ENCODE measurements at places on chromosomes 16 and 17.

GRCh38 chr17:82820278-82821251 is 19.3 kb downstream of the ZNF750 start:
- DNase-seq = no peak

DNA sequence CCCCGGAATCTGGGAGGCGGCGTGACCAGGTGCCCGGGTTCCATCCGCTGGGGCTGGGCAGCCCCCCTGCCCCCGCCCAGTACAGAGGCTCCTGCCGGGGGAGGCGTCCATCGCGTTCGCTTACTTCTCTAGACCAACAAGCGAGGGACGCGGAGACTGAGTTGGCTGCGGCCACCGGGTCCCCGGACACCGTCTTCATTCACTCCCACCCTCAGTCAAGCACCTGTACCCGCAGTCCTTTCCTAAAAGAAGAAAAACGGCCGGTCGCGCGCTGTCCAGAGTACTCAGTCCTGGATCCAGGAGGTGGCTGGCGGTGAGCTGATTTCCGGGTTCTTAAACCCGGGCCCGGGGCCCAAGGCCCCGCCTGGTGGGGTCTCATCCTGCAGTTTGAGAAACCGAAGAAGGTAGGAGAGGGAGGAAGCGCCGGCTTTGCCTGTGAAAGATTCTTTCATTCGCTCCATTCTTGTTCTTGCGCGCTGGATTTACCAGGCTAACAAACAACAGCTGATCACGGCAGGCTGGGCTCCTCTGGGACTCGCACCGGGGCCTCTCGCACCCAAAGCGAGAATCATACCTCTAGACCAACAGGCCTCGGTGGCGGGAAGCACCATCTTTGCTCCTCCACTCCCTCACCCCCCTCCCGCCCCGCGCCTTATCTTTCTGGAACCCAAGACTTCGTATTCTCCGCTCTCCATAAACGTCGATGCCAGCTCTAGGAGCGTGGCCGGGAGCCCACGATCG is 17.4 kb upstream of the OR1F1 start:
- DNase-seq = no peak

DNA sequence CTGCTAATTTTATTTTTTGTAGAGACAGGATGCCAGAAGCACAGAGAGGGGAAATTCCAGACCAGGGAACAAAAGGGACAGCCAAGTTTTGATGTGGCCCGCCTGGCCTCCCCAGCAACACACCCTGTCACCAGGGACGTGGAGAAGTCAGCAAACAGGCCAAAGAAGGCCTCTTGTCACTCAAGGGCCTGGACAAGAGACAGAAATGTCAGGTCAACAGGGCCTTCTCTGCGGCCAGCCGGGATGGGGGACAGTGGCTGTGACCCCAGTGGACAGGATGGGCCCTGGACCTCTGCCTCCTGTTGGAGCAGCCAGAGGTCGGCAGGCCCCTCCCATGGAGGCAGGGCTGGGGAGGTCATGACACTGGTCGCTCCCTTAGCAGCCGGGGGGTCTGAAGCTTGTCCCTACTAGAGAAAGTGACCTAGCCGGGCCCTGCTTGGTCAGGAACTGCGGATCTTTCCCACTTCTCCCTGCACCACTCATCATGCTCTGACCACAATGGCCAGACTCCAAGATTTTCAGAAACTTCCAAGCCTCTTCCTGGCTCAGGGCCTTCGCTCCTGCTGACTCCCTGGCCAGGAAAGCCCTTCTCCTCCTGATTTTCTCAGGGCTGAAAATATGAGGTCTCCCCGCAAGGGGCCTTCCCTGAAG is 9.2 kb upstream of the TVP23A start:
- DNase-seq = peak; percentile 41

DNA sequence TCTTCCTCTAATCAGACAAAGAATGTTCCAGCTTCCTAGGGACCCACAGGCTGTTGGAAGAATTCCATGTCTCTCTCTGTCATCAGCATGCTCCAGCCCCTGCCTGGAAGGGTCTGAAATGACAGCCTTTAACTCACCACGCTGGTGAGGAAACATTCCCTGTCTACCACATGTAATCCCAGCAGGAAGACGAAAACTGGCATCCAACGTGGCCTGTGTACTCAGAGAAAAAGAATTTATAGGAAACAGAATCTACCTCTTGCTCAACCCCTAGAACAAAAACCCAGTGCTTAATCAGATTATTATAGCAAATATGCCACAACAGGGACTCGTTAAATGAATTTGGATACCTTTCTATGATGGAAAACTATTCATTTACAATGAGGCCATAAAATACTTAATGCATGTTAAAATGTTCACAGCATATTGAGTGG is 147.3 kb upstream of the FOXF1 start:
- DNase-seq = no peak

- peak; percentile 4 for DNase-seq
These were observed 6.2 kb downstream of the NACA2 start for GRCh38 chr17:61584866-61585265.

DNA sequence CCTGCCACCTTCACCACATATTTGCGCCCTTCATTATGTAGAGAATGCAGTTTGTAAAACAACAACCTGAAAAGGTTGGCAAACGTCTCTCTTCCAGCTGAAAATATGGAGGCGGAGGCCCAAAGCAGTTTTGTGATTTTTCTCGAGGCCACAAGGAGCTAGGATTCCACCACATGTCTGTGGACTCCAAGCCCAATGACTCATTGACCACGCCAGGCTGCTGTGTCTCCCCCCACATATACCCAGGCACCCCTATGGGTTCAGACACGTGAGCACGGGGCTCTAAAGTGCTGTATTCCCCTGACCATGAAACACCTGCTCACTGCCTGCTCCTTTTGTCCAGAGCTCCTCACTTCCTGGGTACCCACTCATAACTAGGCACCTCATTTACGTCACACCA is 121.4 kb upstream of the CDH5 start:
- DNase-seq = no peak

GRCh38 chr17:39281806-39282205 is 56.1 kb upstream of the STAC2 start:
- DNase-seq = no peak

- no peak for DNase-seq
These were observed 22.3 kb downstream of the ERN1 start for GRCh38 chr17:64107500-64108236.

GRCh38 chr17:2233441-2233947 is 70.1 kb downstream of the SMG6 start:
- DNase-seq = peak; percentile 46

DNA sequence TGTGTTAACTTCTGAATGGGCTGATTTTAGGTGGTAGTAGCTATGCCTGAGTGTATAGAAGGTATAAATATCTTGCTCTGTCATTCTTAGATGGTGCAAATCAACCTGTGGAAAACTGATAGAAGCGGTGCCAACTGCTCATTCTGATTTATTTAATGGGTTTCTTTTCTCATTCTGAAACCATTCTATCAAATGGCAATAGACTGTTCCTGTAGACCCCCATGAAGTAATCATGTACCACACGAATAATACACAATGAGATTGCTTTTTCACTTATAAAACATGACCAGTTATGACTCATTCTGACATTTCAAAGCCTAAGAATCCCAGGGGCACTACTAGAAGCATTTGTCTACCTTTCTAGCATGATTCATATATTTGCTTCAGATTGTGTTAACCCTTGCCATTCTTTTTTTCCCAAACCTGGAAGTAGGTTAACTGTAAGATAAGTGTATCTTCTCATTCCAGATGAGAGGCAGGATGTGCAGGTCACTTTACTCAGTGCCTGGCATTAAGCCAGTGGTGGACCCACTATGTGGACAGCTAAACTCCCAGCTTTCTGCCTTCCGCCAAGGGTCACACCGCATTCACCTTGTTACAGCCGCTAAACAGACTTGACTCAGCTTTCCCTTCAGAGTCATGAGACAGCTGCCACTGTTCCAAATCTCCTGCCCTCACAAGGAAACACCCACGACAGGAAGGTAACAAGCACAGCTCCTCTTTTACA is 16.4 kb upstream of the SLC16A11 start:
- DNase-seq = no peak

- DNase-seq = no peak
These were observed 28.1 kb downstream of the ZNRF1 start for GRCh38 chr16:75026892-75027391.

- peak; percentile 45 for DNase-seq
These were observed at the start of gene MXRA7 for GRCh38 chr17:76710863-76711611. TSS of gene MXRA7 (minus strand) at chr17:76710965. CDS start at chr17:76710946, 19 bp downstream.

DNA sequence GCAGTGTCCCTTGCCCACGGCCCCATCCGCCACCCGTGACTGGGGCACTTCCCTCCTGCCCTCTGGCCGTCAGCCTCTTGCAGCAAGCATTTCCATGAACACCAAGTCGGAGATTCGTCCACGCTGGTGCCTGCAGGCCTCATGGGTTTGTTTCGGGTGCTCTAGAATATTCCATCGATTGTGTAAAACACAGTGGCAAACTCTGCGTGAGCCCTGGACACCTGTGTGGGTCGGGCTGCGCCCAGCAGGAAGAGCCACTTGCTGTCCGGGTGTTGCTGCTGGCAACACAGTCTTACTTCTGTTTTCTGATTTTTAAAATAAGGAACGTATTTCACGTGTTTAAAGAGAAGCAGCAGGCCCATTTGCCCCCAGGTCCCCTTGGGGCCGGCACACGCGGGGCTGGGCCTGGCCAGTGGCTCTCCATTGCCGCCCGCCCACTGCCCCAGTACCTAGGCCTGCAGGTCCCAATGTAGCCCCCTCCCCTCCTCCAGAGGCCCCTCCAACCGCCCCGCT is 10.0 kb downstream of the CYBC1 start:
- no peak for DNase-seq

- DNase-seq = no peak
These were observed 39.0 kb downstream of the ABCC1 start for GRCh38 chr16:15988268-15989013.

DNA sequence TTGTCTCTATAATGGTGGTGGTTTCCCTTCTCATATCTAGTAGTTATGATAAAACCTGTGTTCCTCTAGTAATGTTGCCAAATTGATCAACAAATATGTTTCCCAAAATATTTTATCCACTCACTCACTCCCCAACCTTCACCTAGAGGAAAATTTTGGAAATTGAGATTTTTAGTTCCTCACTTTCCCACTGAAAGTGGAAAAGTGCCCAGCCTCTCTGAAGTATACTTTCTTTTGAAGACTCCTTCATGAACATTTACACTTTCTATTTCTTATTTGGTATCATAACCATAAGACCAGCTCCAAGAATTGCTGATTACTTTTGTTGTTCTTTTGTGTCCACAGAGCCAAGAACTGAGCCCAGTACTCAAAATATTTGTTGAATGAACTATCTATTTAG is 5.1 kb upstream of the CENPV start:
- no peak for DNase-seq

- DNase-seq = no peak
These were observed 849 bp downstream of the CAPN15 start for GRCh38 chr16:528111-529011.

GRCh38 chr16:88812513-88813268 is 963 bp upstream of the APRT start:
- peak; percentile 16 for DNase-seq

- no peak for DNase-seq
These were observed 2.7 kb downstream of the KCTD2 start for GRCh38 chr17:75049706-75050105.

GRCh38 chr16:63289834-63290460 is 1253.7 kb upstream of the CDH8 start:
- peak; percentile 7 for DNase-seq

DNA sequence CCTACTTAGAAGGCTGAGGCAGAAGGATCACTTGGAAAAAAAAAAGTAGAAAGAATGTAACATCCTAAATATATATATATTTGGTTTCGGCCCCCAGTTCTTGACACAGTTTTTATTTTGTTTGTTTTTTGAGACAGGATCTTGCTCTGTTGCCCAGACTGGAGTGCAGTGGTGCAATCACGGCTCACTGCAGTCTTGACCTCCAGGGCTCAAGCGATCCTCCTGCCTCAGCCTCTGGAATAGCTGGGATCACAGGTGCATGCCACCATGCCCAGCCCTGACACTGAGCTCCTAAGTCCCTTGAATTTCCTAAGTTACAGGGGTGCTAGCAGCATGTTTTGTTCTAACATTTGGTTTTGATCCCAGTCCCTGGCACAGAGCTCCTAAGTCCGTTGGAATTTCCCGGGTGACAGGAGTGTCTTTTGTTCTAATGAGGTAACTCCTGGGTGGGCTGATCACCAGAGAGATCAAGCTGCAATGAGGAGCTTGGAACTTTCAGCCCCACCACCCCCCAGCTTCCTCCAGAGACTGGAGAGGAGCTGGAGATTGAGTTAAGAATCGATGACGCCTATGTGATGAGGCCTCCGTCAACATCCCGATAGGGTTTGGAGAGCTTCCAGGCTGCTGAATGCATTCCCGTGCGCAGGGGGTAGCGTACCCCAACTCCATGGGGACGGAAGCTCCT is 20.0 kb downstream of the MXRA7 start:
- DNase-seq = no peak

- no peak for DNase-seq
These were observed 29.2 kb downstream of the KANSL1 start for GRCh38 chr17:46163929-46164594.

- peak; percentile 100 for DNase-seq
These were observed at the start of gene RPL27 for GRCh38 chr17:42997984-42998938. TSS of gene RPL27 (plus strand) at chr17:42998419. CDS start at chr17:42998751, 332 bp downstream.

GRCh38 chr17:73371836-73372235 is 60.0 kb upstream of the CDC42EP4 start:
- no peak for DNase-seq

GRCh38 chr16:54059319-54059718 is 227.3 kb downstream of the IRX3 start:
- DNase-seq = no peak

GRCh38 chr16:53704445-53704813 is 473 bp downstream of the FTO start:
- DNase-seq = no peak

DNA sequence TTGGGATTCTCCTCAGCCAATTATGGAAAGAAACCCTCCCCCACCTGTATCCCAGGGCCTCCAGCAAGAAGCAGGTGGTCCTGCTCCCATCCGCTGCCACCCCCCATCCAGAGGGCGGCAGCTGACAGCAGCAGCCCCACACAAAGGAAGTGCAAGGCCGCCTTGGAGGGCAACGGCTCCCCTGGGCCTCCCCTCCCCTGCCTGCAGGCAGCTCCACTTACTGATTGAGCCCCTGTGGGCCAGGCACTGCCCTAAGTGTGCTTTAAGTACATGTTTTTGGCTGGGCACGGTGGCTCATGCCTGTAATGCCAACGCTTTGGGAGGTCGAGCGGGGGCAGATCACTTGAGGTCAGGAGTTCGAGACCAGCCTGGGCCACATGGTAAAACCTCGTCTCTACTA is 257.6 kb downstream of the PARN start:
- DNase-seq = no peak

- DNase-seq = no peak
These were observed 19.5 kb downstream of the SOCS3 start for GRCh38 chr17:78340183-78340955.

All from skin of body (tissue), 3 donors.